ENCODE measurements at places on chromosomes 1 and 21.
A peak's percentile ranks its signal among the peaks of the same experiment; 100 is the strongest.

GRCh38 chr1:206457408-206458120 is 12.7 kb upstream of the IKBKE start:
- no peak for DNase-seq

DNA sequence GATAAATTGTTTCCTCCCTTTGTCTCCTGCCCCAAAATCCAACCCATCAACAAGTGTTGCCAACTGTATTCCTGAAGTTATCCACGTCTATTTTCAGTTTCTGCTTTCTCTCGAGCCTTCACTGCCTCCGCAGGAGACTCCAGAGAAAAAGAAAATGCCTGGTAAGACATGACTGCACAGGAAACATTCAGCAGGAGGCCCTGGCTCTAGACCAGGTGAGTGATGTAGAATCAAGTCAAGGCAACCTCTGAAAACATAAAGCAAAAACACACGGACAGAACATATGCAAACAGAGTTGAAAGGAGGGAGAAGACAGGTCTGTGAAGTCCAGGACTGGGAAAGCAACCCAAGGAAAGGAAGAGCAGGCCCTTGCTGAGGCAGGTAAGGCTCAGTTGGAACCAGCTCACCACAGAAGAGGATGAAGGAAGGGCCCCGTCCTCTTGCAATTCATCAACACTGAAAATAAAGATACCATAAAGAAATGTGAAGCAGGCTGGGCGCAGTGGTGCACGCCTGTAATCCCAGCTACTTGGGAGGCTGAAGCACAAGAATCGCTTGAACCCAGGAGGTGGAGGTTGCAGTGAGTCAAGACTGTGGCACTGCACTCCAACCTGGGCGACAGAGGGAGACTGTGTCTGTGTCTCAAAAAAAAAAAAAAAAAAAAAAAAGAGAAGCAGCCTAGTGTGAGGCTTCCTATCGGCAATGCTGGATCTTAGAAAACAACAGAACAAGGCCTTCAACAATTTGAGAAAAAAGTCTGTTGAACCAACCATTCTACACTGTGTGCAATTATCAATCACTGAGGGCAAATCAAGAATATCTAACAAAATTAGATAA is 8.8 kb downstream of the NOL9 start:
- DNase-seq, result no peak

GRCh38 chr1:241376701-241377100 is 19.7 kb upstream of the RGS7 start:
- no peak for DNase-seq

DNA sequence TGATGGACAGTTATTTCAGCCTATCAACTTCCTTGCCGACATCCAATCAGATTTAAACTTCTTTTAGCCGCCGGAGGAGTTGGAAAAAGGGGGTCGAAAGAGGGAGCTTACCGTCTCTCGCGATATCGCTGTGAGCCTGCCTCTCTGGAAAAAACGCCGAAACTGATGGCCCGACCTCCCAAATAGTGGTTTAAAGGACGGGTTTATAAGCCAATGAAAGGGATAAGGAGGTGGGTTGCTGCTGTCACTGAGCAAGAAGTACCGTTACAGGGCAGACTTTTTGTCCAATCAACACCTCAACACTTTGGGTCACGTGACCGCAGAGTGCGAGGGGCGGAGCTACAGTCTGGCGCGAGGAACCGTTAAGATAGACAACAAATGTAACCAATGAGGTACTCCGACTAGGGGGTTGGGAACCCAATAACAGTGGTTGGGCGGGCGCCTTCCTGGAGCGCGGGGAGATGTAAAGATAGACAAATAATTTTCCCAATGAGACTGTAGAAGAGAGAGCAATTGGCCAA is at the start of gene RBM15:
TSS of gene RBM15 (plus strand) at position 492 of the 521 bp plus-strand sequence. CDS start at position 521, 29 bp downstream.
- DNase-seq, result peak; percentile 100

DNA sequence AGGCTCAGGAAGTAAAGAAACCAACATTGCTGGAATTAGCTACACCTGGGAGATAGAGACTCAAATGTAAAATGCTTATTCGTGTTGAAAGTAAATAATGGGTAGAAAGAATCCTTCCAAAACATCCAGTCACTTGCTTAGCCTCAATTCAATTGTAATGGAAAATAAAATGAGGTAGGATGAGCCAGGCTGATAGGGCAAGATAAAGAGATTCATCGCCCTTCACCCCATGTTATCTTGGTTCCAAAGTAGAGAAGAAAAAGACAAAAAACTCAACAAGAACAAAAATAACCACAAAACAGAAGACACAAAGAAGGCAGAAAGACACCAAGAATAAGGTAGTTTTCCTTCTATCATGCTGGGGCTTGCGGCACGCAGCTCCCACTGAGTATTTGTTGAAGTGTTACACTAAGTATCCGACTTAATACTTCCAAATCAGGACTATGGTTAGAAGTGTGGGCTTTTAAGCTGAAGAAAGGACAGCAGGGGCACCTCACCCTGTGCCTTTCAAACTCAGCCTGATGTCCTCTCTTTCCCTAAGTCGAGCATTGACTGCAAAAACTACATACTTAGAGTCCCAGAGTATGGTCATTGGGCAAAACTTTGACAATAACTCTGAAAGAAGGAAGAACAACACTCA is 202.1 kb downstream of the VAV3 start:
- no peak for DNase-seq

GRCh38 chr1:9717193-9718005 is 65.9 kb downstream of the PIK3CD start:
- DNase-seq, result peak; percentile 49

DNA sequence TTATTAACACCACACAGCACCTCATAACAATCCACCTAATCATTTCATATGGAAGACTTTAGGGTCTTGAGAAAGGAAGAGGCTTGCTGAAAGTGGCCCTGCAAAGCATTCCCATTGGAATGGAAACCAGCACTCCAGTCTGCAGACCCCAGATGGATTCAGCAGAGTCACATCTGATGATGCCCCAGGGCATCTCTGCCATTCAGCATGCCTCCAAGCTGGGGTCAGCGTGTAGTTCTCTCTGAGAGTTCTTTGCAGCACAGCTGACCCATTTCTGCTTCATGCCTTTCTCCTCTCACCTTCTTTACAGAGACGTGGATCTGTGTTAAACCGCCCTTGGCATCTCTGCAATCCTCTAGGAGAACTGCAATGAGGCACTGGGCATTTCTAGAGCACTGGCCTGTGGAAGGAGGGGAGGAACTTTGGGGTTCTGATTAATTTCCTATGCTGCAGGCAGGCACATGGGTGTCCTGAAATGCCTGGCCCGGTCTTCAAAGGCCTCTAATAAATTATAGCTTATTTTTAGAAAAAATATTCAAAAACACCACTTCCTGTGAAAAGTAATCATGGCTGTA is 2.6 kb upstream of the LUZP1 start:
- no peak for DNase-seq
